Karpas-422 (cell line): ENCODE measurements at places on chromosomes 5 and 9.

DNA sequence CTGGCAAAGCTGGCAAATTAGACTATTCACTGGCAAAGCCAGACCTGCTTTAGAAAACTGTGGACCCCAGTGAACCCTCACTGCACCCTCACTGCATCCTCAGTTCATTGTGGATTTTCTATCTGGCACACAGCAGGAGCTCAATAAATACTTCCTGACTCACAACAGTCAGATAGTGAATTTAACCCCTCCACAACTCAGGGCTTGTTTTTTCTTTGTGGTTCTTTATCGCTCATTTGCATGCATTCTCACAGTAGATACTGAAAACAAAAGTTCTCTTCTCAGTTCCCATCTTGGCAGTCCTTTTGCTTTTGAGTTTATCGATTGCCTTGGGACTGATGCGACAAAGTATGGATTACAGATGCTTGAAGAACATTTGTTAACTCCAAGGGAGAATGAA is 99.8 kb downstream of the ACTL7B start:
- no peak for DNase-seq

DNA sequence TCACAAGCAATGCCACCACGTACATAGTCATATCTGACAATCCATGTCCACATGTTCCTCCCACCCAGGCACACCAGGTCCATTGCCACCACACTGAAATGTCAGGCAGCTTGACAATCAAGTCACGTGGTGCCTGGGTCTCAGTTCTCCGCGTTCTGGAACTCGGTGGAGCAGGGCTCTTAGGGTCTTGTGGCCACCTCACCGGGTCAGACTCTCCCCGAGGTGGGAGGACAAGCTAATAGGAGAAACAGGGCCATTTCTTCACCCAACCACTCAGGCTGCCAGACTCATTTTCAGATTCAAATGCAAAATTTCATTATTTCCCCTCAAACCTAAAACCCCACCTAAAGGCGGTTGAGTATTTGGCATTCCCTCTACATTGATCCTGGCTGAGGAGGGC is 200.5 kb upstream of the GAS1 start:
- DNase-seq, result no peak

DNA sequence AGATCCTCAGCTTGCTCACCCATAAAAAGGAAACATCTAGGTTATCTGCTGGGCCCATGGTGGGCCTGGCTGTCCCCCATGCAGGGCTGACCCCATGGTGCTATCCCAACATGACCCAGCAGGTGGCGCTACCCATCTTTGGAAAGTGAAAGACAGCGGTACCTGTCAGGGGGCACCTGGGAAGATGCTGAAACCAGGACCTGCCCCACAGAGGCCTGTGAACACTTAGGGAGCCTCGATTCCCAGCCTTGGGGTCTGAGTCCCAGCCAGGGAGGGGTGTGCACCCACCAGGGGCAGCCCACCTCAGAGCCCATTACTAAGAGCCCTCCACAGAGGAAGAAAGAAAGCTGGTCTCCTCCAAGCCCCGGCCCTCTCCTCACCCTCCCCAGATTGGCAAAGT is 46.6 kb upstream of the IPPK start:
- peak; percentile 93 for DNase-seq

DNA sequence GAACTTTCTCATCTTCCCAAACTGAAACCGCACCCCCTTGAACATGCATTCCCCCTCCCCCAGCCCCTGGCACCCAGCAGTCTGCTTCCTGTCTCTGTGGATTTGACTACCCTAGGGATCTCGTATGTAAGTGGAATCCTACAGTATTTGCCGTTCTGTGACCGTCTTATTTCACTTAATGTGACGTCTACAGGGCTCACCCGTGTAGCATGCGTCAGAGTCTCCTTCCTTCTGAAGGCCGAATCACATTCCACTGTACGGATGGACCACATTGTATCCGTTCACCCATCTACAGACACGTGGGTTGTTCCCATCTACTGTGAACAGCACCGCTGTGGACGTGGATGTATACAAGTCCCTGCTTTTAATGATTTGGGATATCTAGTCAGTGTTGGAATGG is 4.5 kb downstream of the PRRX2 start:
- DNase-seq, result no peak

DNA sequence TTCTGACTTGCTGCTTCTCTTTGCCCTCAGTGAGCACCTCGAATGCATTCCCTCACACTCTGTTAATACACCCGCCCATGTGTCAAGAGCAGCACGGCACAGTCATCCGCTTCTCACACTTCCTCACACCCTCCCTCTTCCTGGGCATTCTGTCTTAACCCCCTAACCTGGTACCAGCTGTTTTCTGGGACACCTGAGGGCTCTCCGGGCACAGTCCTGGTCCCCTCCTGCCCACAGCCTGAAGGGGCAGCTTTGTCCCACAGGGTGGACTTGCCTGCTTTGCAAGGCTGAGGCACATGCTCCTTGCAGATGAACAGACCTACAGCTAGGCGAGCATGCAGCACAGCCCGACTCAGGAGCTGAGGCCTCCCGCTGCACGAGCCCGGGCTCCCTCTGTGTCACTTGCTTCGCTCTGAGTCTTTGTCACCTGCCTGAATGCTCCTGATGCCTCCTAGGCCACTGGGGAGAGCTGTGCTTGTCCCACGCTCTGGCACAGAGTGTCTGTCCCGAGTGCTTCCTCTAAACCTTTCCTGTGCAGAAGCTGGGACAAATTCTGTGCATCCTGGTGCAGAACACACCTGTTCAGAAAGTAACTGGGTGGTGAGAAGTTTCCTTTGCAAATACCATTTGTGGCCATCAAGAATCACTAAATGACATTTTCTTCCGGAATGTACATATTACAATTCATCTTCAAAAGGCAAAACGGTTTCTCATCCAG is 47.8 kb downstream of the AHRR start:
- DNase-seq, result no peak
